ENCODE measurements at places on chromosomes 11 and 22.

DNA sequence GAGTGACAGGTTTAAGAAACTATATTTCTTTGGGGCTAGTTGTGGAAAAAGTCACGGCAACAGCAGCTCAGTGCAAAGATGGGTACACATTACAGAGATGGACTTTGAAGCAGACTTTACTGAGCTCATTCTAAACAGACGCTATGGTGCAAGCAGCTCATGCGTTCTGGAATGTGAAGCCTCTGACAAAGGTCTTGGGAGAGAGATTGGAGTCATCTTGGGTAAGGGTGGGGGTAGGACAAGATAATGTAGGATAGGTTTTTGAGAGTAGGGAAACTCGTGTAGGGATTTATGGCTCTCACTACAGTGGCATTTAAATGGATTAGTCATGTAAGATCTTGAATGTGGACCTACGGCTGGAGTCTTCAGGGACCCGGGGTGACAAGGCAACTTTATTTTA, 36.2 kb upstream of the CLMP start:
- no peak for DNase-seq

DNA sequence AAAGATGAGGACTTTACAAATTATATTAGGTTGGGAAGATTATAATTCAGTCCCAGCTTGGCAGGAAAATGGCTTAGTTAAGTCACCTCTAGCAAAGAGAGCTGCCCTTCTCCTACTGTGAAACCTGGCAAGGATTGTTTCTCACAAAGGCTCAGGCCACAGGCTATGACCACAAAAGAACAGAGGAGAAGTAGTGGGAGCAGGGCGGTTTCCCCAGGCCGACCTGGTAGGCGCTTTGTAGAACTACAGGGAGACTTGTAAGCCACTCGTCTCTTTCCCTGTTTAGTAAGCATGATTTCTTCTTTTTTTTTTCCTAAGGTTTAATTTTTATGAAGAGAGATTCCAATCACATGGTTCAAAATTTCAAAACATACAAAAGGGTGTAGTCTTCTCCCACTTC, 4.6 kb downstream of the SNAP29 start:
- DNase-seq: no peak

- no peak for DNase-seq
These were observed 98.4 kb upstream of the PARVA start for GRCh38 chr11:12278766-12279671.

DNA sequence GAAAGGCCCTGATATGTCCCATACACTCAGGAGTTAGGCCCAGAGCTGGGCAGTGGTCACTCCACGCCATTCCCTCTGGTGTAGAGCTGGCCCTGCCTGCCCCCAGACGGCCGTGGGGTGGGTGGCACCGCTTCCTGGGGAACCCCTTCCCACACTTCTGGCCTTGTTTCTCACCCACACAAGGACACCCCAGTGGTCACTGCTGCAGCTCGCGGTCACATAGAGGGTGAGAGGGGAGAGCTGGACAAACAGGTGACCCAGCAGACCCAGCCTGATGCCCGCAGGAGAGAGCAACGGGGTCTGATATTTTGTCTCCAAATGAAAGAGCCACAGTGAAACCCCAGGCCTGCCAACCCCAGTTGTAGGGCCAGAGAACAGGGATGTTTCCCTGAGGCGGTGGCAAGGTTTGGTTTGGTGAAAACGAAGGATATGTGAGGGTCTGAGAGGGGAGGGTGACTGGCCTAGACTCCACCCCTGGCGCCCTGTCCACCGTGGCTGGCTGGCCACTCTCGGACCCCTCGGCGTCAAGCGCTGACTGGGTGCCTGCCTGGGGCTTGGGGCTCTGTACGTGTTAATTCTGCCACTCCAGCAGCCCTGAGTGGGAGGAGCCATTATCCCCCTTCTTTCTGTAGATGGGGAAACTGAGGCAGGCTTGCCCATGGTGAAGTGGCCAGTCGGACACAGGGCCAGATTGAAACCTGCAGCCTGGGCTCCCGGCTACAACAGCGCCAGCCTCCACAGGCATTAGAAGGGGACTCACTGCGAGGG, 71.0 kb upstream of the PPARA start:
- DNase-seq: no peak

GRCh38 chr11:73372375-73372993, 3.7 kb upstream of the RELT start:
- no peak for DNase-seq

DNA sequence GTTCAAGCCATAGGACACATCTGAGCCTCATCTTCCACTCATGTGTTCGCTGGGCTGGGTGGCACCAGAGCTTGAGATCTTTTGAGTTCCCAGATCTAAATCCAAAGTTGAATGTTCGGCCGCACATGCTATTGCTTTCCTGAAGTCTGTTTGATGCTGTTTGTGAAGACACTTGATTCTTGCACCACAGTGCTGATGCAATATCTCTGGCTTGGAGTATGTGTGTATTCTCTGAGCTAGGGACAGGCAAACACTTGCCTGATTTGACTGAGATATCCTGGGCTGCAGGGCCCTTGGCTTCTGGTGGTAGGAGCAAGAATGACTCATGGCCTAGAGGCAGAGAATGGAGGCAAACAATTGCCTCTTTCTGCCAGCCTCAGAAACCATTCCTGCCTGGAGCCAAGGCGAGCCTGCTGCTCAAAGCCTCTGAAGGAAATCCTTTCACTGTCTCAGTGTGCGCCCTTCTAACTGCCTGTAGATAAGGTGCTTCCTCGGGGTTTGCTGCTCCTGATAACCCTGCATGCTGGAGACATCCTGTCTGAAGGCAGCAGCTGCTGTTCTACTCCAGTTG, 73.0 kb downstream of the CYB5R2 start:
- DNase-seq: no peak

DNA sequence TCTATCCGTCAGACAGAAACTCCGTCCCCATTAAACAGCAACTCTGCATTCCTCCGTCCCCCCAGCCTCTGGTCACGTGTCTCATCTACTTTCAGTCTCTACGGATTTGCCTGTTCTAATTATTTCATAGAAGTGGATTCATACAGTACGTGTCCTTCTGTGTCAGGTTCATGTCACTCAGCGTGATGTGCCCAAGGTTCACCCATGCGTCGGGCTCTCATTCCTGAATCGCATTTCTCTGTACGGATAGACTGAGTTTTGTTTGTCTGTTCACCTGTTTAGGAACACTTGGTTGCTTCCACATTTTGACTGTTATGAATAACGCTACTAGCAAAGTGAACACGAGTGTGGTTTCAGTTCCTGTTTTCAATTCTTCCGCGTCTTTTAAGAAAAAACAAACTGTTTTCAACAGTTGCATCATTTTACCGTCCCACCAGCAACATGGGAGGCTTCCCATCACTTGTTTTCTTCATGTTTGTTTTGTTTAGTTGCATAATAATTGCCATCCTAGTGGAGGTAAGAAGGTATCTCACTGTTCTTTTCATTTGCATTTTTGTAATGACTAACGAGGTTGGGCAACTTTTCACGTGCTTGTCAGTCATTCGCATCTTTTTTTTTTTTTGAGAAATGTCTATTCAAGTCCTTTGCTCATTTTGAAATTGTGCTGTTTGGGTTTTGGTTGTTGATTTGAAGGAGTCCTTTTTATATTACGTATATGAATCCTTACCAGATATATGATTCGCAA, 8.9 kb upstream of the NLRP6 start:
- DNase-seq: no peak

- DNase-seq: no peak
These were observed 12.2 kb upstream of the SMPD1 start for GRCh38 chr11:6377902-6378639.

GRCh38 chr22:32776802-32777201, 24.7 kb upstream of the TIMP3 start:
- DNase-seq: no peak

DNA sequence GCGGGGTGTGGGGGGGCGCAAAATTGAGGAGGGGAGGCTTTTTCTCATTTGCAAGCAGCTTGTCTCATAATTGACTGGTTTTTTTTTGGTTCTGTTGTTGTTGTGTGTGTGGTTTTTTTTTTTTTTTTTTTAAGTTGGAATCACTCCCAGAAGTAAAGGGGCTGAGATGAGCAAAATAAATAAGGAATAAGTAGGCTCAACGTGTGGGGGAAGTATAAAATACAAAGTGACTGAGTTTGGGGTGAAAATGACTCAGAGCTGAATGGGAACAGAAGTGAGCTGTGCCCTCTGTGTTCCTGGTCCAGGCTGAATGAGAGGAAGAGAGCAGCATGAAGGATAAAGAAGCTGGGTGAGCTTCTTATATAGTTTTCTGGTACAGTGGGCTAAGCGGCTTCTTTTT, 90.0 kb downstream of the GRIK4 start:
- no peak for DNase-seq

GRCh38 chr22:32725369-32725988, 76.0 kb upstream of the TIMP3 start:
- no peak for DNase-seq

- DNase-seq: no peak
These were observed at the start of gene OR10G7 for GRCh38 chr11:124041254-124041653. Gene OR10G7 (minus strand): TSS chr11:124041325. CDS start chr11:124039001, 2,324 bp downstream.

GRCh38 chr11:44559207-44559939, 6.1 kb upstream of the CD82 start:
- no peak for DNase-seq

DNA sequence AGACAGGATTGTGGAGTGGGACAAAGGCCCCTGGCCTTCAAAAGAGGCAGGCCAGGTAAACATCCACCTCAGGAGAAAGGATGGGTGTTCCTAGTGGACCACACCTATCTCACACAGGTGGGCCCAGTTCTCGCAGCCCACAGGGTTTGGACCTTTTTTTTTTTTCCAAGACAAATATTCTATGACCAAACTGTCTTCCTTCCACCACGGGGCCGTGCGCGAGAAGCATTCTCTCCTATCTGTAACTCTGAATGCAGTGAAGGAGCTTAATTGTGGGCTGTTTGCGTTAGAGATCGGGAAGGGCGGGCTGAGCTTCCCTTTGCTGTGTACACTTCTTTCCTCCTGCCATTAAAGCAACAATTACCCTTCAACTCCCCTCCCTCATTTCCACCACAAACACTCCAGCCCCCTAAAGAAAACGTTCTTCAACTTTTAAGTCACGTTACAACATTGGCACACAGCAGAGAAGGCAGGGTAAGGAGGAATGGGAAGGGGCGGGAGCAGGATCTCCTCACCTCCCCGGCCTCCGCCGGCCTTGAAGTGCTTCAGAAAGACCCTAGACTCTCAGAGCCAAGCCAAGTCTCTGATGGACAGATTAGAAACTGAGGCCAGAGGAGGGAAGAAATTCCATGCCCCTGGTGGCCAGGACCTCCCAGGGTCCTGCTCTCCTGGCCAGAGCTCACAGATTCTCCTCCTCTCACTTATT, 238.4 kb downstream of the BUD13 start:
- DNase-seq: no peak

DNA sequence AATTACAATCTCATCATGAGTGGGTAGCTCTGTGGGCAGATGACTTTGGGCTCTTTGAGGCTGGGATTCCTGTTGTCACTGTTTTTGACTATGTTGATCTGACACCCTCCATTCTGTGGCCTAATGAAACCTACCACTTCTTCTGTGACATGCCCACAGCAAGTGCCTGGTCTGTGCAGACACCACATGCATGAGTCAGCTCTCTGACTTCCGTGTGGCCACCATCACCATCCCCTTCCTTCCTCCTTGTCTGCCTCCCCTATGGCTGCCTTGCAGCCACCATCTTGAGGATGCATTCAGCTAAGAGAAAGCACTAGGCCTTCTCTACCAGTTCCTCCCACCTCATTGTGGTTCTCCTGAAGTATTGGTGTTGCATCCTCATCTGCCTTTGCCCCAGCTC, 15.3 kb upstream of the OR10V1 start:
- no peak for DNase-seq

- no peak for DNase-seq
These were observed 81.2 kb upstream of the TBCEL start for GRCh38 chr11:120942701-120943100.

DNA sequence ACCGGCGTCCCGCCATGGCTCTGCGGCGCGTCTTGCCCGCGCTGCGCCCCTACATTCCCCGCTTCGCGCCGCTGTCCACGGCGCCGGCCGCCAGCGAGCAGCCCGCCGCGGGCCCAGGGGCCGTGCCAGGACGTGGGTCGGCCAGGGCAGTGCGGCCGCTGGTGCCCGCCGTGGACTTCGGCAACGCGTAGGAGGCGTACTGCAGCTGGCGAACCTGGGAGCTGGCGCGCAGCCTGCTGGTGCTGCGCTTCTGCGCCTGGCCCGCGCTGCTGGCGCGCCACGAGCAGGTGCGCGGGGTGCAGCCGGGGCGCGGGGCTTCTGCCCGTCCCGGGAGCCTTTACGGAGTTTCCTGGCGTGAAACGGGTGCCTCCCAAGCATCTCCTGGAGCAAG, 20.1 kb downstream of the DGCR6L start:
- DNase-seq: no peak

DNA sequence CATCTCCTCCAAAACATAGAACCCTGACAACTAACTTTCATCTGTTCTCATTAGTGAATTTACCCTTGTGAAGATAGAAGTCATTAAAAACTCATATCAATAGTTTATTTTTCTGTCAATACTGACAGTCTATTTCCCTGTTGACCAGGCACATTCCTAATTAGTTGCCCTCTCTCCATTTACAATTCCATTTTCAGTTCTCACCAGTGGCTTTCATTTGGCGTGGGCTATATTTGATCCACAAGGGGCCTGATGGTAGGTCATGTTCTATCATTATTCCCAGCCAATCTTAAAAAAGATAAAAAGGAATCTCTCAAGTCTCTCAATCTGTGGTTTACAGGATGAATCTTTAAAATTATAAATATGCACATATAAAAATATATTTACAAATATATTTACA, 3.9 kb upstream of the AKIP1 start:
- no peak for DNase-seq

GRCh38 chr22:21796863-21797262, 61.3 kb upstream of the YPEL1 start:
- no peak for DNase-seq

DNA sequence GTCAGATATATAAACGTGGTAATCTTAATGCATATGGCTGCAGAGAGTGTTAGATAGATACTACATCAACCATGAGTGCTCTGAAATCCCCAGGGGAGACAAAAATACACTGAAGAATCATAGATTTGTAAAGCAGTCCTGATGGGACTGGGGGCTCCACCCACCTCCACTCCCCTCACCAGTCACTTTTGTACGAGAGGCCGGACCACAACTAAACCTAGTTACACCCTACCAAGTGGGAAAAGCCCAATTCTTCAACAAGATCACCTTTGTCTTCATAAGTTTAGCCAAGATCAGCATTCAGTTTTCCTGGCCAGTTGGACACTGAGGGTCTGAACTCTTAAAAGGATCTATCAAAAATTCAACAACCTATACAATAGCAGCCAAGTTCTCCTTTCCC, 1.5 kb downstream of the SF1 start:
- DNase-seq: no peak

DNA sequence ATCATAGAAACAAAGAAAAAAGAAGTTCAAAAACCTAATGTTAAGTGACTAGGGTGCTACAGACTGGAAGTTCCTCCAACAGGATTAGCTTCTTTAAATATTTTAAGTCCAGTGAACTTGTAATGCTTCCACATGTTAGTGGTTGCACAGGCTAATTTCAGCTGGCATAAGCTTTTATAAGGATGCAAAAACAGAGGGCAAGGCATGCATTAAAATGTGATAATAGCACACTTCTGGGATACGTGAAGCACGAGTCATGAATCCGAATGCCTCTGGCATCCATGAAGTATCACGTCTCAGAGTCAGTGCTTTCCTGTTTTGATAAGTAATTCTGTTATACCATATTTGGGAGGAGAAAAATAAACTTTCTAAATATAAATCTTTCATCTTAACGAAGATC, 106.8 kb downstream of the DCDC1 start:
- no peak for DNase-seq
